Stimulated activated CD8-positive, alpha-beta memory T cell treated with anti-CD3 and anti-CD28 coated beads, Interleukin-4, amount 100 ng/mL, for 48 hours (primary cell): ENCODE measurements at places on chromosomes 2 and 18.
A peak's percentile ranks its signal among the peaks of the same experiment; 100 is the strongest.

DNA sequence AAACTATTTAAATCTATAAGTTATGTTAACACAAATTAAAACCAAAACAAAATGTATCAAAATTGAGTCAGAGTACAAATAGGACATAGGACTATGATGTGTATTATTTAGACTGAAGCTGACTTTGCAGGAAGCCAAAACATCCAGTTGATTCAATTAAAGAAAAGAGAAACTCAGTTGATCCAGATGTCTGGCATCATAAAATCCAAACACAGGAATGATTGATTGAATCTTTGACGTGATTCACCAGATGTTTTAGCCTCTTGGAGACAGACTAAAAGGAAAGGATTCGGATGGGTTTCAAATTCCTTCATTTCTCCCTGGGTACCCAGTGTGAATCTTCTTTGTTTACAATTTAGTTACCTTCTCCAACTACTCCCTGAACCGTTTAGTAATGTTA is 272.9 kb downstream of the IRS1 start:
- DNase-seq: no peak

- DNase-seq: no peak
These were observed 9.4 kb upstream of the SLC38A11 start for GRCh38 chr2:164964700-164965099.

- DNase-seq: peak; percentile 89
These were observed 154.3 kb downstream of the EIPR1 start for GRCh38 chr2:3223080-3223923.

GRCh38 chr2:62382757-62383156 is 123.2 kb downstream of the TMEM17 start:
- DNase-seq: no peak

DNA sequence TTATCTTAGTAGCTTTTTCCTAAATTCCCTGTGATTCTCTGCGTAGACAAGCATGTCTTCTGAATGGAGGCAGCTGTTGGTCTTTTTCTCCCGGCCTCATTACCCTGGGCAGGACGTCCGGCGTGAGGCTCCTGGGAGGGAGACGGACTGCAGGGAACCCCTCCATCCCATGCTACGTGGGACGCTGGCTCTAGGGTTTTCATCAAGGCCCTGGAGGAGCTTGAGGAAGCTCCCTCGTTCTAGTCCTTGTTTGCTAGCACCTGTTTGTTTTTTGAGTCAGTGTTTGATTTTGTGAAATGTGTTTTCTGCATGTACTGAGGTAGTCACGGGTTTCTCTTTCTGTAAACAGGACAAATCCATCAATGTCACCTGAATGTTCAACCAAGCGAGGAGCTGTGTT is 99.3 kb upstream of the TMEM18 start:
- DNase-seq: no peak
